ENCODE measurements at places on chromosomes 7 and 10. TPM values are rescaled to one million over a fixed set of nuclear protein-coding genes. Genes with fewer than 3 reads are reported as not detected.
A peak's percentile ranks its signal among the peaks of the same experiment; 100 is the strongest.

Gene AKR1D1
- total RNA-seq: not detected

Gene SCIN
- total RNA-seq: 0.64 TPM

Gene PTPN20
- 2.0 TPM for total RNA-seq

Gene CLDN4
- total RNA-seq: 0.16 TPM

- H3K4me3 ChIP-seq: no peak overlapping the region
- H3K4me1 ChIP-seq: no peaks in the 10 kb centered on the region
Observed at GRCh38 chr10:89575031-89575430, 39.6 kb upstream of the SLC16A12 start.

GRCh38 chr7:106344211-106344610 lies 59.4 kb upstream of the NAMPT start:
- peaks cover 60% of the 10 kb centered on the region for H3K4me1 ChIP-seq
- DNase-seq: no peak
- H3K4me3 ChIP-seq: no peak overlapping the region
- peaks cover 4% of the 10 kb centered on the region for H3K27me3 ChIP-seq
- H3K36me3 ChIP-seq: peaks cover 53% of the 10 kb centered on the region

DNA sequence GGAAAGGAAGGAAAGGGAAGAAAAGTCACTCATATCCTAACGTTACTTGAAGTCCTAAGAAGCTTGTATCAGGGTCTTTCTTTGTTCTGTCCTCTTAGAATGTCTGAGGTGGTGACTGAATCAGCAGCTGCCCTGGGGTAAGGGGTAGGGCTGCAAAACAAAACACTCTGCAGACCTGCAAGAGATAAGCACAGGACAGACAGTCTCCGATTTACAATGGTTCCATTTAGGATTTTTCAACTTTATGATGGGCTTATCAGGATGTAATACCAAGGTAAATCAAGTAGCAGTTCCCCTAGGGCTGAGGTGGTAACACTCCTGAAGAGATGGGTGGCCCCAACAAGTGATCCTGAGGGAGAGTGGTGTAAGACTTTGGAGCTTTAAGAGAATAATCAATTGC lies 16.5 kb downstream of the KDM7A start:
- DNase-seq: no peak
- H3K4me1 ChIP-seq: peaks cover 72% of the 10 kb centered on the region
- peak overlapping the region; percentile 70 for H3K27ac ChIP-seq
- H3K27me3 ChIP-seq: no peaks in the 10 kb centered on the region
